ENCODE measurements at places on chromosomes 3 and 15.

DNA sequence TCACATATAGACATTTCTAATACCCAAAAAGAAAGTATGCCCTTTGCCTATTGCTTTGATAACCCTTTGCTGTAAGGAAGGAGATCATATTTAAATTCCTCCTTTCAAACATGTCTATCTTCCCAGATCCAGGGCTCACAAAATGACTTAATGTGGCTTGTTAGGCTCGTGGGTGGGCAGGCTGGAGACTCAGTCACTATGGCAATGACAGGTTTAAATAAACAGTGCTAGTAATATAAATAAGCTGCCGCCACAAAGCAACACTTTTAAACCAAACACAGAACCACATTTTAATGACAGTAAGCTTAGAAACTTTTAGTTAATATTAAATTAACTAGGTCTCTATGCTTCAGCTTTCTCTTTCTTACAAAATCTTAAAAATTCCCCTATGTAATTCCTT, 616.0 kb upstream of the NAALADL2 start:
- no peak for DNase-seq

DNA sequence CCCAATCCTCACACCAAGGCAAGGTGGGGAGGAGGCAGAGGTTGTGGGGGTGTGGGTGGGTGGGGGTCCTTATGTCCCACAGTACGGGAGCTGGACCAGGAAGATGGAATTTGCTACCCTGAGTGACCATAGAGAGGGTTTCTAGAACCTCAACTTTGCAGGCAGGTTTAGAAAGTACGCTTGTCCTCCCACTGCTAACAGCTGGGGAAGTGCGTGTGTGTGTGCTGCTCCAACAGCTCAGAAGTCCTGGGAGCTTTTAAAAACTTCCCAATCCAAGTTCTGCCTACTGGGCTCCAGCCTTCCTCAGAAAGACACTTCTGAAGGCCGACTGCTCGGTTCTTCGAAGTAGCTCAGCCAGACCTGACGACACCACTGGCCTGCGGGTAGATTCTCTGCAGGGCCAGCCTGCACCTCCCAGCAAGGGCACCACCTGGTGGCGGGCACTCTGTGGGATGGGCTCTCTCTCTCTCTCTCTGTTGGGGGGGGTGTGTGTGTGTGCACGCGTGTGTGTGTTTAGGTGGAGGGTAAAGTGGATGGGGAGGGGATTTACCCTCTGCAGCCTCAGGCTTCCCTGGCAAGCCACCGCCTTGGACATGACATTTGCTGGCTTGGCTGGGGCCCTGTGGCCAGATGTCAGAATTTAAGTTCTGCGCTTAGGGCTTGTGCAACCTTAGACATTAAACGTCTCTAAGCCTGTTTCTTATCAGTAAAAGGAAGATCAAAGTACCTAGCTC, 15.6 kb downstream of the TMEM158 start:
- peak; percentile 83 for DNase-seq

DNA sequence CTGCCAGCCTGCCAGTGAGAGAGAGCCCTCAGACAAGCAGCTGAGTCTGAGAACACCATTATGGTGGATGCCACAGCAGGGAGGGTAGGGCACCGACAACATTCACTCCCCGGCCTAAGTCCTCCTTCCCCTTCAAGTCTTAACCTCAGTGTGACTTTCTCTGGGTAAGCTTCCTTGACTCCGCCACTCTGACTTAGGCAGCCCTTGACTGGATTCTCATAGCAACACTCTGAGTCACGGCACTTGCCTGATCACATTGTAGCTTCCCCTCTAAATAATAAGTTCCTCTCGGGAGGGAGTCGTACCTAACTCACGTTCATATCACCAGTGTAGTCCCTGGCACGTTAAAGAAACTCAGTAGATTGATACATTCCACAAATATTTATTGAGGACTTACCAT, 180.5 kb downstream of the FOXB1 start:
- no peak for DNase-seq

- DNase-seq = no peak
Observed at GRCh38 chr3:71547249-71548198, 36.0 kb downstream of the FOXP1 start.

- DNase-seq = no peak
Observed at GRCh38 chr3:59163953-59164352, 114.1 kb upstream of the CFAP20DC start.

DNA sequence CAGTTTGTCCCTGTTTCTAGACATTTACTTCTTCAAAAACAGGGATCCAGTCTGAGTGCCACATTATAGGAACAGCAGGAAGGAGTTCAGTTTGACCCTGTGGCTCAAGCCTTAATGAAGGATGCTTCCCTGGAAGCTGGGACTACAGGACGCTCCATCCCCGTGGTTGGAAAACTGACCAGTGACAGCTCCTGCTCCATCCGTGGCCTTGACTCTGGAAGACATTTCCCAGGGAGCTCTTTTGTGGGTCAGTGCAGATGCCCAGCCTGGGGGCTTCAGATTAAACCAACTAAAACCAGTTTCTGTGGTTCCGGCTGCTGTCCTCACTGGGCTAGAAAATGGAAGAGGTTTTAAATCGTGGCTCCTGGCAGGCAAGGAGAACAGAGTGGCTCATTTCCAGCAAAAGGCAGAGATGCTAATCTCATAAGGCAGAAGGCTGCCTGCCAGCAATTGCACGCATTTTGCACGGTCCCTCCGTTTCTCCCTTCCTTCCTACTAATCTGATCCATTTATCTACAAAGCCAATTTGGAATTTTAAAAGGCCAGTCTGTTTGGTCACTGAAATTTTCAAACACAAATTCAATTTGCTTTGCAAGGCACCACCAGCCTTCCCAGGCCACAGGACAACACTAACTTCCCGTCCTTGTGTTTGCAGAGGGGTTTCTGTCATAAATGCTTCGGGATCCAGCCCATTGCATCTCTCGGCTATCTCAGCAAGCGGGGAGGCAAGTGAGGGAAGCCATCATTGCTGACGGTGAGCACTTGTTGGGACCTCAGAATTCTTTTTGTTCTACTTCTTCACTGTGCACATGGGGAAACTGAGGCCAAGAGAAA, 6.2 kb upstream of the SSUH2 start:
- DNase-seq = peak; percentile 23

All from prostate gland (tissue), 2 donors.